ENCODE measurements at places on chromosomes 5 and 9.

DNA sequence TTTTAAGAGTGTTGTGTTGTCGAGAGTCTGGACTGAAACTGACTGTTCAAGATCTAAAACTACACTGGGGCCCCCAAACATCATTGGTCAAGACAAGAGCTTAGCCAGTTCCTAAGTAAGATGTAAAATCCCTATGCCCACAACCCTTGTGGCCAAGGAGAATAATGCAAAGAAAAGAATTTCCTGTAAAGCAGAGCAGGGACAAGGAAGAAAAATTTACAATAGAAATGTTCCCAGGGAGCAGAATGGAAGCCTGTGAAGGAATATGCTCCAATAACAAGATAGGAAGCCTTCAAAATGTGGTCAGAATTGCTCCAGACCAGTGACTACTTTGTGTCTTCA lies 20.4 kb downstream of the PPP1R2B start:
- no peak for DNase-seq

GRCh38 chr5:170103447-170103846 lies 2.2 kb upstream of the FOXI1 start:
- no peak for DNase-seq

- DNase-seq, result no peak
Observed at GRCh38 chr5:73096239-73096575, 24.2 kb upstream of the TMEM171 start.

DNA sequence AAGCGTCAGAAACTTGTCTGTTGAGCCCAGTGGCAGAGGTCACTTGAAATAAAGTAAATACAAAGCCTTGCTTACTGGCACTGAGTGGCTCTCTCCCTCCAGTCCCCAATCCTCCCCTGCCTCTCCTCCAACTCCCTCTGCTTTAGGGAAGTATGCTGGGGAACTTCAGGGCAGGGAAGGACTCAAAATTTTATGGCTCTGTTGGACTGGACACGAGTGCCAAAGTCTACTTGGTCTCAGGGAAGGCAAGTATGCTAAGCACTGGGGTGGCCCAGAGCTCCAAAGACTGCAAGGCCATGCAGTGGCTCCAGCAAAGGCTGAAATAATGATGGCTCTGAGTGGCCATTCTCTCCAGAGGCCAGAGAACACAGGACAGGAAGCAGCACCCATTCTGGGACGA lies 9.6 kb downstream of the PLGRKT start:
- DNase-seq, result no peak

- no peak for DNase-seq
Observed at GRCh38 chr9:29730163-29730562, 2156.9 kb upstream of the C9orf72 start.

DNA sequence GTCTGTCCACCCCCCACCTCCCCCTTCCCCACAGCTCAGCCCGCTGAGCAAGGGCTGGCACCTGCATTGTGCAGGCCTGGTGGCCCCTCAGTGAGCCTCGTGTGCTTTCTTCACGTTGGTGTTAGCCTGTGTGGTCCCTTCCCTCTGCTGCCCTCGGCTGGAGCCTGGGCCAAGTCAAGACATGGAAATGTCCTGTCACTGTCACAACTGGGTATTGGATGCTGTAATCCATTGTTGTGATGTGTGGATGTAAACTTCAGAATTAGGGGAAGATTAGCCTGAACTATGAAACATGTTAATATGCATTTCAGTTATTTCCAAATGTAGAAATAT lies 103.9 kb downstream of the TRIO start:
- no peak for DNase-seq
